ENCODE measurements at places on chromosomes 12 and 14. TPM values are rescaled to one million over a fixed set of nuclear protein-coding genes. Genes with fewer than 3 reads are reported as not detected.

DNA sequence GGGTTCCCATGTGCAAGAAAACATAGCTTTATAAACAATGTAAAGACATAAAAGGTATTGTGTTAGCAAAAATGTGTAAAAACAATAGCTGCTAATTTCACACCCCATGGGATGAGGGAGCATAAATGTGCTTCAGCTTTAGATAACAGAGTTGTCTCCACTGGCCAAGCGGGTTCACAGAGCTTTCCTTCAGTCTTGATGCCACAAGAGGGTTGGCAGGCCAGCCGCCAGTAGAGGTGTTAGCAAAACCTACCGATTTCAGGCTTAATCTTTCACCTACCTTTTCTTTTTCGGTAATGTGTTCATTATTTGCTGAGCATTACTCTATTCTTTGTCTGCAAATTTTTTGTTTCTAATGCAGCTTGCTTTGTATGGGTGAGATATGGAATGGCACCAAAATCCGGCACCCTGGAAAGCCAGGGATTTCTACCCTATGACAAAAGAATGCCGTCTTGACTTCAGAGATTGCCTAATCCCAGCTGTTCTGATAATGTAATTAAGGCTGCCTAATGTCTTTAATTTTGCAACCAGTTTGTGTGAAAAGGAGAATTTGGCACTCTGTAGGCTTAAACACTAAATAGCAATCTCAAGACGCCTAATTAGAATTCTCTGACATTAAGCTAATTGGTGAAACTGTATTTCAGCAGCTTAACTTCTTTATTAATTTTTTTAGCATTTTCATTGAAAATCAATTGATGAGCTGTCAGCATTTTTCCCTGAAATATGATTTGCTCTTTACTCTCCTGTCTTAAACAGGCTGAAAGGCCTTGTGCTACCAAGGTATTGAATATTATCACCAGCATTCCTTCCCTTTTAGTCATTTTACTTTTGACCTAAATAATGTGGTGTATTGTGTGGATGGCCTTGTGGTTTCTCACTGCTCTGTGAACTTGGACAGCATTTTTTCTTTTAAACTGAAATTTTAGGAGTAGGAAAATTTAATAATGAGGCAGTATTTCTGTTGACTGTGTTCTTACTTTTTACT lies 60.7 kb downstream of the POLR3B start:
- no peak for DNase-seq
- H3K27ac ChIP-seq = no peak overlapping the region
- peaks cover 48% of the 10 kb centered on the region for H3K36me3 ChIP-seq
- no peaks in the 10 kb centered on the region for H3K4me1 ChIP-seq

GRCh38 chr14:106605548-106606448 lies 1079.4 kb downstream of the TMEM121 start:
- no peak overlapping the region for H3K27ac ChIP-seq
- DNase-seq = peak; percentile 79
- peaks cover 42% of the 10 kb centered on the region for H3K27me3 ChIP-seq

GRCh38 chr14:64758691-64759554 lies 54.7 kb downstream of the PLEKHG3 start:
- H3K36me3 ChIP-seq = no peaks in the 10 kb centered on the region
- no peak overlapping the region for H3K27ac ChIP-seq
- no peak for DNase-seq
- no peak overlapping the region for H3K4me3 ChIP-seq
- peaks cover 18% of the 10 kb centered on the region for H3K27me3 ChIP-seq

DNA sequence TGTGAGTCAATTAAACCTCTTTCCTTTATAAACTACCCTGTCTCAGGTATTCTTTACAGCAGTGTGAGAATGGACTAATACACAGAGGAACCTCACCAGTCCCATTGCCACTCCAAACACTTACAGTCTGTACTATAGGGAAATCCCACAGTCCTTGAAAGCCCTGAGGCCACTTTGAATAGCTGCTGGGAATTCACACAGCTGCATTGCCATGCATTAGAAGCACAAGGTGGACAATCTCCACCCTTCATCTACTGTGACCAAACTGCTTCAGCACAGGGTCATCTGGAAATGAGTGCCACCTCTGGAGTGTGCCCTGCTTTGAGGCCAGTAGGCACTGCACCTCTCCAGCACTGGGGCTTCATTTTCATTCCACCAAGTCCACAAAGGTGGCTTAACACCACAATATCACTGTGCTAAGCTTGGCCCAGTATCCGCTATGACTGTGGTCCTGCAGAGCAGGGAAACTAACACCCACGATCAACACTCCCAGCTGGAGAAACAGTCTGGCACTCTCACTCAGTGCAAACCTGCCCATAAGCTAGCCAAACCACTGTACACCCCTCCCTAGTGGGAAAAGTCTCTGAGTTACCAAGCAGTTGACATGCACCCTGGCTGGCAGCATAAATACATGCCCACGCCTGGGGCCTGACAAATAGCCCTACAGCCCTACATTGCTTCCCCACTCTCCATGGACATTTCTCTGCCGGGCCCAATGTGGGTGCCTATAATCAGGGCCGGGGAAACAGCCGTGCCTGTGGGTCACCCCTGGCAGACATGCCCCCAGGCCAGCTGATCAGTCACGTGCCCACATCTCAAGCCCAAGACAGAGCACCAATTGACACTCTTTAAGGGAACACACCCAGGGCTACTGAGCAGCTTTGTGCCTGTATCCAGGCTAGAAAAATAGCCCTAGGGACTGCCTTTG lies 294.3 kb upstream of the MGAT4C start:
- H3K27me3 ChIP-seq = no peaks in the 10 kb centered on the region
- no peak for DNase-seq
- H3K27ac ChIP-seq = no peak overlapping the region
- H3K36me3 ChIP-seq = no peaks in the 10 kb centered on the region
- no peak overlapping the region for H3K4me3 ChIP-seq
- H3K4me1 ChIP-seq = no peaks in the 10 kb centered on the region

DNA sequence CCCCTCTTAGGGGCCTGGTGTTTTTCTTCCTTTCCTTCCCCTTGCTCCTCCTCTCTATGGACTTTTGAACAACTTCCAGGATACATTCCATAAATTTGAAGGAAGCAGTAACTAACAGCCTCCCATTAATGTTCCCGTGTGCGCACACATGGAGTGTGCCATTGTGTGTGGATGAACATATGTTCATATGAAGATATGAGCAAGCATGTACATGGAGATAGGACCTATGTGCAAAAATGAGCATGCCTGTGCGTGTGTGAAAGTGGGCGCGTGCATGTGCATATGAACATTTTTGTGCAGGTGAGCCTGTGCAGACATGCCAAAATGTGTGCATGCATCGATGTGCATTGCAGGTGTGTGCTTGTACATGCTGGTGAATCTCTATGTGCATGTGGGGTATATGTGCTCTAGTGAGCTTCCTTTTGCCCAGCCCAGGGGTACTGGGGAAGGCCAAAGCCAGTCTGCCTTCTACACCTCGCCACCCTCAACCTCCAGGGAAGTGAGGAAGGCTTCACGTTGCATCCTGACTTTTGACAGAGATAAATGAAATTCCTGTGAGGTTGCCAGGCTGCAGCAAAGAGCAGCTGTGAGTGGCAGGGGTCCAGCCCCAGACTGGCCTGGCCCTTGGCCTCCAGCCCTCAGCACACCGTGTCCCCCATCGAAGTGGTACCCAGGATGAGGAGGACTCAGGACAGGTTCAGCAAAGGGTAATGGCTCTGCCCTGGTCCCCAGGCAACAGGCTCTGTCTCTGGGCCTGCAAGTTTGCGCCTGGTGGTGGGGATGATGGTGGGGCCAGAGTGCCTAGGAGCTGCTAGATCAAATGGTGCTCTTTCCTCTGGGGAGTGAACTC lies 21.1 kb upstream of the PGF start:
- H3K27ac ChIP-seq = no peak overlapping the region
- no peaks in the 10 kb centered on the region for H3K27me3 ChIP-seq
- DNase-seq = no peak
- no peak overlapping the region for H3K4me3 ChIP-seq

GRCh38 chr14:101405171-101405883 lies 156.0 kb upstream of the DIO3 start:
- H3K4me1 ChIP-seq = peaks cover 6% of the 10 kb centered on the region
- H3K36me3 ChIP-seq = no peaks in the 10 kb centered on the region
- H3K27me3 ChIP-seq = peaks cover 37% of the 10 kb centered on the region
- DNase-seq = no peak
- H3K4me3 ChIP-seq = no peak overlapping the region

DNA sequence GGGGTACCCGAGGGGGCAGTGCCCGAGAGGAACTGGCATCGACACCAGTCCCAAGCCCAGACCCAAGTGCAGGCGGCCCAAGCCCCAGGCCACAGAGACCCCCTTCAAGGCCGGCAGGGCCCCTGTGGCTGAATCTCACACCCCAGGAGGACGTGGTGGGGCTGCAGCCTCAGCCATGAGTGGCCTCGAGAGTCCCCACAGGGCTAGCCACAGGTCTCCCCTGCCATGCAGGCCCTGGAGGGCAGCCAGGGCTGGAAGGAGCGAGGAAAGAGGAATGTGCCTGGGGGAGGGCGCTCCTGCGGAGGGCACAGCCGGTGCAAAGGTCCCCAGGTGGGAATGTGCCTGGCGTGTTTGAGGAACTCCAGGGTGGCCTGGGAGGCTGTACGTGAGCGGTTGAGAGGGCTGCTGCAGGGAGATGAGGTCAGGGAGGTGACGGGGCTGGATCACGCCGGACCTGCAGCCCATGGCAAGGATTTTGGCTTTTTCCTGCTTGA lies 86.1 kb downstream of the NCOR2 start:
- H3K4me1 ChIP-seq = peaks cover 44% of the 10 kb centered on the region
- no peak overlapping the region for H3K4me3 ChIP-seq
- H3K27ac ChIP-seq = no peak overlapping the region
- peaks cover 25% of the 10 kb centered on the region for H3K36me3 ChIP-seq
- DNase-seq = no peak
- H3K27me3 ChIP-seq = no peaks in the 10 kb centered on the region

GRCh38 chr12:128055567-128055966 lies 211.4 kb upstream of the TMEM132C start:
- H3K27me3 ChIP-seq = no peaks in the 10 kb centered on the region
- DNase-seq = no peak

DNA sequence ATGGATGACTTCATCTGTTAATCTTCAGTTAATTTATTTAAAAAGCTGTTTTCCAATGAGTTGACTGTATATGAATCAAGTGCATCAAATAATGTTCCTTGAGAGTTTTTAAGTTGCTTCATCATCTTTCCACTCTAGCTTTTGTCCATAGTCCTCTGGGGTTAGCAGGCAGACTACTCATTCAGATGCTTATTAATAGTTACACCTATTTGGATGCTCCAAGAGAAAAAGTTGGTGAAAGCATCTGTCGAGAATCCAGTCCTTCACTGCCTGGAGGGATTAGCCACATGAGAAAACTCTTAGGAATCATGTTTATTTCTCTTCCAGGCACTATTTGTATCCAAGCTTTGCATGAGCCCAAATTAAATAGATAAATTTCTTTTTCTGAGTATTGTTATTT lies 70.2 kb downstream of the DACT1 start:
- H3K4me1 ChIP-seq = no peaks in the 10 kb centered on the region
- no peaks in the 10 kb centered on the region for H3K36me3 ChIP-seq
- DNase-seq = no peak
- H3K27ac ChIP-seq = no peak overlapping the region
- no peak overlapping the region for H3K4me3 ChIP-seq

GRCh38 chr12:49334681-49335080 lies 2.3 kb downstream of the C1QL4 start:
- H3K4me1 ChIP-seq = peaks cover 31% of the 10 kb centered on the region
- peaks cover 77% of the 10 kb centered on the region for H3K27me3 ChIP-seq
- no peaks in the 10 kb centered on the region for H3K36me3 ChIP-seq
- DNase-seq = no peak

DNA sequence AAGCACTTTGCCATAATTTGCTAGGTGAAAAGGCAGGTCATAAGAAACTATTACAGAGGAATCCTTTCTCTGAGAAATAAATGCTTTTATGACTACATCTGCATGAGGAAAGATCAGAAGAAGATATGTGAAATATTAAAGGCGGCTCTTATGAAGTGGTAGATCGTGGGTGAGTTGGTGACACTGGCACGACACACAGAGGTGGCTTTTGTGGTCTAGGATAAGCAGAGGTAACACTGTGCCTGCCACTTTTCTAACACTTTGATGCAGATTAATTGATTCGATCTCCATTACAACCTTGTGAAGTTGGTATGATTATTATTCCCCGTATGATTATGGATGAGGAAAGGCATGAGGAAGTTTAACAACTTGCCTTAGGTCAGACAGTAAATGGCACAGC lies 60.0 kb upstream of the ELK3 start:
- H3K36me3 ChIP-seq = no peaks in the 10 kb centered on the region
- H3K27me3 ChIP-seq = no peaks in the 10 kb centered on the region
- DNase-seq = no peak
- no peak overlapping the region for H3K4me3 ChIP-seq

DNA sequence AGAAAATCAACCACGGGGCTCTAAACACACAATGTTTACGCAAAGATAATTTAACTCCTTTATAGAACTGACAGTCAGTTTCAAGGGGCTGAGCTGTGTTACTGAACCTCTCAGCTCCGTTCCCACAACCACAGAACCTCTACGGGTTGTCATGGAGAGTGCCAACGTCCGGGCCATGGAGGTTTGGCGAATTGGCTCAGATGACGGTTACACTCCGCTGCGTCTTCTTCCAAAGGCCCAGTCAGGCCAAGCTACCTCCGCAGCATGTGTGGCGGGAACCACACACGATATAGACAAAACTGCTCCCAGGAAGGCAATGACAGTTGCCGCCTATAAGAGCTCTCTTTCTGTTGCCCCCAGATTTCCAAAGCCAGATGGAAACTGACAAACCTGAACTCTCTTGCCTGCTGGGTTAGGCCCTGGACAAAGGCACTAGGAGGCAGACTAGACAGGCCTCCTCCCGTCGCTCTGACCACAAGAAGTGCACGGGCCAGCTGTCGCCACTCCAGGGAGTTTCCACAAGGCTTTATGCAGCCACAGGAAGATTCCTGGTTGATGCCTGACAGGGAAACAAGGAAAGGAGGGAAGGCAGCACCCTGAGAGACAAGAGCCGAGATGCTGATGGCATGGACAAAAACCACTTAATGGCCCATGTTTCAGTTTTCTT lies 30.3 kb downstream of the CCDC88C start:
- no peaks in the 10 kb centered on the region for H3K27me3 ChIP-seq
- peak overlapping the region; percentile 89 for H3K27ac ChIP-seq
- DNase-seq = peak; percentile 35

DNA sequence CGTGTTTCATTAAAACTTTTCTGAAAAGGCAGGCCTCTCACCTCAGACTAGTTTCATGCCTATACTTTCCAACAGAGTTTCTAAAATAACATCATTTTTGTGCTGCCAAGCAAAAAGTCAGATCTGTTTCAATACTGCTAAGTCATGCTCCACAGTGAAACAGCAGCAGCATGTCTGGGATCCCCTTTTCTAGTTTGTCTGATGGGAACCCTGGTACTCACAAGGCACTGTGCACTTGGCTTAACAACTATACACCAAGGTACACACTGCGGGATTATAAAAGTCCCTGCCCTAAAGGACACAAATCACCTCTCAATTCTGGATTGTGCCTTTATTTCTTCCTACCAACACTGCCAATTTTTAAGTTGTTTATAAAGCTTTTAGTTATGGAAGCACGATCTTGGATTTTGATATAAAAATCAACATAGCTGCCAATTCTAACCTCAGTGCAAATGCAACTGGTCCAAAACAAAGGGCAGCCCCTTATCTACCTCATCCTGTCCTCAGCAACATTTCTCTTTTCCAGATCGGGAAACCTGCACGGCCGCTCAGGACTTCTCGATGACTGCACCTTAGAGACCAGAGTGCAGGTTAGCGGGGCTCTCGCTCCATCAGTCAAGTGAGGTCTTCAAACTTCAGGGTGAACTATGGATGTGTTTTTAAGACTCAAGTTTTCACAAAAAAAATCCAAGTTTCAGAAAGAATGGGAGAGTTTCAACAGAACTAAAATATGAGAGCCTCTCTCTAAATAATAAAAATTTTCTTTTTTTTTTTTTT lies 1.7 kb upstream of the EIF5 start:
- DNase-seq = no peak
- peak overlapping the region; percentile 91 for H3K27ac ChIP-seq

The C12orf54 gene
- not detected for total RNA-seq

The SOCS2 gene
- 1.9 TPM for total RNA-seq

The TMCC3 gene
- 0.18 TPM for total RNA-seq
